ENCODE measurements at places on chromosomes 3 and 15.

DNA sequence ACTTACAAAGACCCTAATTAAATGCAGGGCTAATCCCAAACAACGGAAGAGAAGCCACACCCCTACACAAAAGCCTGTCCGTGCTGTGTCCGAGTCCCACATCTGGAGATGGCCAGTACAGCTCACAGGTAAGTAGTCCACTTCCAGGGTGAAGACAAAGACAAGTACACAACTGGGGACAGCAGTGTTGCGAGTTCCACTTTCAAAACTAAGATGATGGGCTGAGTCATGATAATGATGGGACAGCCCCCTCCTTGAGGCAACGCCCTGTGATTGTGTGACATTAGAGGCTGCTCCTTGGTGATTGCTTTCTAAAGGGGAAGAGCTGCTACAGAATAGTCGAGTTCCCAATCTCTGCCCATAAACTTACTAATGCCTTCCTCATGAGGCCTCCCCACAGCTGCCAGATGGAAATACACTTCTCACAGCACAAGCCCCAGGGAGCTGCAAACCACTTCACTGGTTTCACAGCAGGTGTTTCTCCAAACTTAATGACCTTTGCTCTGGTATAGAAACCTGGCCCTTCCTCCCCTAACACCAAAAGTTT lies 27.6 kb downstream of the RFT1 start:
- no peak for DNase-seq

- no peak for DNase-seq
These were observed 96.2 kb upstream of the KCNMB2 start for GRCh38 chr3:178440043-178440442.

DNA sequence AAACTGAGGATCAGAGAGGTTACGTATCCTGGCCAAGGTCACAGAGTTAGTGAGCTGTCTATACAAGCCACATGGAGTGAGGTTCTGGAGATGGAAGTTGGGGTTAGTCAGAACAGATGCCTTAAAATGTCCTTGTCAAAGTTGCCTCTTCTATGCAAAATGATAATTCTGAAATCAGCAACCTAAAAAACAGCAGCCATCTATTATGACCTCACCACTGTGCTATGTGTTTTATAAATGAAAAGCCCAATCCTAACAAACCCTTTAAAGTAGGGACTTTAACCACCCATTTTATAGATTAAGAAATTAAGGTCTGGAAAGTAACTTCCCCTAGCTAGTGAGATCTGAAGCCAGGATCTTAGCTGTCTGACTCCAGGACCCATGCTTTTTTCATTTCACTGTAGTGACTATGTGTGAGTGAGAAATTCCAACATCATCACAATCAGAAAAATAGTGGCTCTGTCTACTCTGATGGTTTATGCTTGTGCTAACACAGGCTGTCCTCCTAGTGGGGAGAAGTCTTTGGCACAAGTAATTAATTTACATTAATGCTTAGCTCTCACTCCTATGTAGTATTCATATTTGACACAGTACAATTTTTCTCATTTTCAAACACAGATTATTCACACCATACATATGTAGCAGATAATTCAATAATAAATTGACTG lies 143.6 kb downstream of the ANO10 start:
- no peak for DNase-seq

DNA sequence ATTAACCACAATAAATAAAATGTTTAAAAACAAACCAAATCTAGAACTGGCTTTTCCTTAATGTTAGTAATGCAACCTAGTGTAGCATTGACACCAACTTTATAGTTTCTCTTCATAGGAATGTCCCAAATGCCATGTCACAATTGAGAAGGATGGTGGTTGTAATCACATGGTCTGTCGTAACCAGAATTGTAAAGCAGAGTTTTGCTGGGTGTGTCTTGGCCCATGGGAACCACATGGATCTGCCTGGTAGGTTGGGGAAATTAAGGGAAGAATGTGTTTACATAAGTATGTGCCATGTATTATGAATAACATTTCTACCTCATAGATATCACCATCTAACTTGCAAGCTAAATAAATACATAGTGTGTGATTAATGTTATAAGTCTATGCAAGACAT lies 84.4 kb upstream of the GOLGA6B start:
- DNase-seq: no peak

GRCh38 chr3:143814443-143814889 lies 33.8 kb downstream of the SLC9A9 start:
- DNase-seq: no peak

DNA sequence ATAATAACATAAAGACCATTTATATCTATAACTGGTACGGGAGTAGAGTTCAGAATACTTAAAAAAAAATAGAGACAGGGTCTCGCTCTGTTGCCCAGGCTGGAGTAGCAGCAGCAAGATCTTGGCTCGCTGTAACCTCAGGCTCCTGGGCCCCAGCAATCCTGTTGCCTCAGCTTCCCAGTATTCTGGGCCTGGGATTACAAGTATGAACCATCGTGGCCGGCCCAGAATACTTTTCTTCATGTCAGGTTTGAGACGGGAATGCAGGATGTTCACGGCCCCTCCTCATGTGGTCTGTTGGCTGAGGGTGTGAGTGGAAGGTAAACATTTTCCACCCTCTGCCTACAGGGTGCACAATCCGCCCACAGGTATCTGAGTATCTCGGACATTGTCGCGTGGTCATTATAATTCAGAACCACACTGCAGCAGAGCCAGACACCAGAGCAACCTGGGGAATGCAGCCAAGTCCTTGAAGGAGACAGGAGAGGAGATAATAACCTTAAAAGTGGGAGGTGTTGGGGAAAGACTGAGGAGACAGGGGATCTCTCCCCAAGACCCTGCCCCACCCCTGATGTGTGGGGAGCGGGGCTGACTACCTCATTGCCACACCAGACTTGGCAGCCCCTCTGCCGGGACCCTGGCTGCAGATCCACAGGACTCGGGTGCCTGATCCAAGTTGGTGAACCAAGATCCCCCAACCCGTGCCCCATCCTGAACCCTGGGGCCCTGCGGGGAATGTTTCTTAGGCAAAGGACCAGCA lies 106.8 kb downstream of the ADCY5 start:
- no peak for DNase-seq

DNA sequence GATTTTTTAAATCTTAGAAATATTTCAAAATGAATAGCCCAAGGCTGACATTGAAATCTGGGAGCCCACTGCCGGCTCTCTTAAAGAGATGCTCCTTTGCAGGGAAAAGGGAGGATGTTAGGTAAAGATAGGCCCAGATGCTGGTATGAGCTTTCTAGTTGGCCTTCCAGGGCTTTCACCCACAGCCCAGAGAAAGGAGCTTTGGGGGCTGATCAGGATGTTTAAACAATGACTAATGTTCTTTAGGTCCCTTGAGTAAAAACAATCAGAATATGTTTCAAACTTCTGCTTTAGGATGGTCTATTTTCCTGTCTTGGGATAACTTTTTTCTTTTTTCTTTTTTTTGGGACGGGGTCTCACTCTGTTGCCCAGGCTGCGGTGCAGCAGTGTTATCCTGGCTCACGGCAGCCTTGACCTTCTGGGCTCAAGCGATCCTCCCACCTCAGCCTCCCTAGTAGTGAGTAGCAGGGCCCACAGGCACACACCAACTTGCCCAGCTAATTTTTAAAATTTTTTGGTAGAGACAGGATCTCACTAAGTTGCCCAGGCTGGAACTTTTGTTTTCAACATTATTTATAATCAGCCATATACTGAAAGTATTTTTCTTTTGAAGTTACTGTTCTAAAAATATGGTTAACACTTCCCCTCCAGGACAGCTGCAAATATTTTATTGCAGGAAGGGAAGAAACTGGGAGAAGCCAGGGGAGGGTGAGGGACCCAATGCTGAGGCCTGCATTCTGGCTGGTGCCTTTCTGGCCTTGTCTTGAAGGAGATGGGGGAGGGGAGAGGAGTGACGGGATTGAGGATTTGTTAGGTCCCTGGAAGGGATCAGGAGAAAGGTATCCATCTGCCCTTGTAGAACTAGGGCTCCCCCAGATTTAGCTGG lies 70.1 kb downstream of the TRAK1 start:
- DNase-seq: no peak

GRCh38 chr3:64291345-64291744 lies 66.1 kb upstream of the PRICKLE2 start:
- peak; percentile 37 for DNase-seq

- no peak for DNase-seq
These were observed 758.0 kb downstream of the NTRK3 start for GRCh38 chr15:87498560-87498959.

DNA sequence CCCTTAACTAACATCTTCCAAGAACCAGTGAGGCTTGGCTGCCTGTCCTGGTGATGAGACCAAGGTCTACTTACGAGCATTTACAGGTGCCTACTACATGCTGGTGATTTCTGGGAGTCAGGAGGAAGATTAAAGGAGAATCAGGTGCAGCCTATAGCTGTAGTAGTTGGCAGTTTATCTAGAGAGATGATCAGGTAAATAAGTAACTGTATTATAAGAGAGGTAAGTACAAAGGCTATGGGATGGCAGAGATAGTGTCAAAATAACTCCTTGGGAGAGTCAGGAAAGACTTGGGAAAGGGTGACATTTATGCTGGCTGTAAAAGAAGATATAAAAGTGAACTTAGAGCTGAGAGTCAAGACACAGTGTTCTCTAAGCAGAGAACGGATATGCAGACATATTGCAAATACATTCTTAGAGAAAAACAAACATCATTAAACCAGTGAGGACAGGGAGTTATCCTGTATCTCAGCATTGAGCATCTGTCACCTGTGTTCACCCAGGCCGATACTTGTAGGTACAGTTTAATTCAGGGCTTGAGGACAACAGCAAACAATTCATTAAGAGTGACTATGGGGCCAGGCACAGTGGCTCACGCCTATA lies 49.7 kb upstream of the ACP3 start:
- no peak for DNase-seq

DNA sequence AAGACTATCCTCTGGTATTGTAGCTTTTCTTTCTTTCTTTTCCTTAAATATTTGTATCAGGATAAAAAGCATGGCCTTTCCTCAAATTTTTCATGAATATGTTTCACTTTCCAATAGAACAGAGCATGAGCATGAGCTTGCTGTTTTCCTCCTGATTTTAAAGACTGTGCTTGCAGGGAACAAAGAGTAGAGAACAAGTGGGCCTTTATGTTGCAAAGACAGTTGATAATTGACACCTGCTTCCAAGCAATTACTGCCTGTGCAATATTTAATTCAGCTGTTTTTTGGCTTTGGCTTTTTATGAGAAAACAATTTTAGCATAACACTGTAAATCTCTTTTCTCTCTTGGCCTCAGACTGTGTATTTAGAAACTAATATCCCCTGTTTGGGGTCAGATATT lies 263.6 kb upstream of the AZI2 start:
- DNase-seq: no peak

DNA sequence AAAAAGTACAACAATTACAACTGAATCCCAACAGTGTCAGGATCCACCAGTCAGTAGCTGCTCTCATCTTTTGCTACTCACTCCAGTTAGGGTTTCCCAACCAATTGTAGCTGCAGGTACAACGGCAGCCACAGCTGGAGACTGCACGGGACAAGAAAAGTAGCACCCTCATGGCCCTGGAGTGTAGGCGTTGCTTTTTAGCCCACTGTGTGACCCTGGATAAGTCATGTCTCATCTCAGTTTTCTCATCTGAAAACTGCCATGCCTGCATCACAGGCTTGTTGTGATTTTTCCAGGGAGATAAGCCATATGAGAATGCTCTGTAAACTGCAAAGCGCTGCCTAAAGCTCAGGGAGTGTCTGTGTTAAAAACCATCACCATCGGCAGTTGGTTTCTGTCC lies 535.6 kb upstream of the IL12A start:
- DNase-seq: no peak

DNA sequence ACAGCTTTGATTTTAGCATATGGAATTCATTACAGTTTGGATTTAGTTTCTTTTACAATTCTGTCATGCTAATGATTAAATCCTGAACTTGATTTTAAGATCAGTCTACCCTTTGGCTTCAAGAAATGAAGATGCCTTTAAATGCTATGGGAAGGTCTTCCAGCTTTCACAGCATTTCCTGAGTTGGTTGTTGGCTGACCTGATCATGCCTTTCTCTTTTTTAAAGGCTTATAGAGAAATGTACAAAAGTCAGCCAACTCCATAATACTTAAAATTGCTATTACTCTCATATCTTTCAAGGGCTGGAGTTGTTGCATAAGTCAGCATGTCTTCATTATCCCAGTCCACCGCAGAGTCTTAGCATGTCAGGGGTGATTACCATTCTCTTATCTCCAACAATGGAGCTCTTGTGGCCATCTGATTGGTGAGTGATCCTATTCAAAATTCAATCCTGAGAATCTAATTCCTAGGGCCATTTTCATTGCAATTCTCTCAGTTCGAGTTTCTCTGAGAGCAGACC lies 123.8 kb downstream of the GMNC start:
- DNase-seq: no peak

DNA sequence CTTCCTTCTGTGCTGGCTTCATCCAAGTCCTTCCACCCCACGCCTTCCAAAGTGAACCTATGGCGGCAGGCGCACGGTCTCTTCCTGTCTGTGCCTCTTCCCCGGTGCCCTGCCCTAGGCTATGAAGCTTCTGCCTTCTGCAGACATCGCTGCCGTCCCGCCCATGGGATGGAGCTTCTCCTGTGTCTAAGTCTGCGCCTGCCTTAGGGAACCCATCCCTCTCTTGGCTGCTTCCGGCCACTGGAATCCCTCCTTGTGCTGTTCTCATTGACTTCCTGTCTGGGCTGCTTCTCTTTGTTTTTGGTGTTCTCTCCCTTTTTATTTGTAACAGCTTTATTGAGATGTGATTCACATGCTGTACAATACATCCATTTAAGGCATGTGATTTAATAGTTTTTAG lies 17.2 kb downstream of the CHCHD6 start:
- DNase-seq: no peak

- DNase-seq: no peak
These were observed 397.2 kb downstream of the OCA2 start for GRCh38 chr15:27701956-27702355.

DNA sequence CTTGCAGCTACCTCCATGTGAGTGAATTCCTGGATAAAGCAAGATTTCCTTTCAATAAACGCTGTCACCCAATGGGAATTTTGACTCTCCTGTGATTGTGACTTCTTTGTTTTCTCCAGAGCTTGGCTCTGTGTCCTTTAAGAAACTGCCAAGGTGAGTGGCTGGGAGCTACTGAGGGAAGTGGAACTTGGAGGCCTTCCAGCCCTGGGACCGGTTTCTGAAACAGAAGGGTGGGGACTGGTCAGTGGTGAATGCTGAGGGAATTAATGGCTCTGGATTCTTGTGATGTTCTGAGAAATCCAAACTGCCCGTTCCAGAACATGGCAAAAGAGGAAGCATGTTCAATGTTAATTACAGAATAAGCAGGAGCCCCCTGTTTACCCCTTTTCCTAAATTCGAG lies 41.1 kb upstream of the MYZAP start:
- DNase-seq: no peak
